ENCODE measurements at places on chromosomes 1 and 21.

- no peak for DNase-seq
Observed at GRCh38 chr1:240344918-240345317, 253.2 kb downstream of the FMN2 start.

DNA sequence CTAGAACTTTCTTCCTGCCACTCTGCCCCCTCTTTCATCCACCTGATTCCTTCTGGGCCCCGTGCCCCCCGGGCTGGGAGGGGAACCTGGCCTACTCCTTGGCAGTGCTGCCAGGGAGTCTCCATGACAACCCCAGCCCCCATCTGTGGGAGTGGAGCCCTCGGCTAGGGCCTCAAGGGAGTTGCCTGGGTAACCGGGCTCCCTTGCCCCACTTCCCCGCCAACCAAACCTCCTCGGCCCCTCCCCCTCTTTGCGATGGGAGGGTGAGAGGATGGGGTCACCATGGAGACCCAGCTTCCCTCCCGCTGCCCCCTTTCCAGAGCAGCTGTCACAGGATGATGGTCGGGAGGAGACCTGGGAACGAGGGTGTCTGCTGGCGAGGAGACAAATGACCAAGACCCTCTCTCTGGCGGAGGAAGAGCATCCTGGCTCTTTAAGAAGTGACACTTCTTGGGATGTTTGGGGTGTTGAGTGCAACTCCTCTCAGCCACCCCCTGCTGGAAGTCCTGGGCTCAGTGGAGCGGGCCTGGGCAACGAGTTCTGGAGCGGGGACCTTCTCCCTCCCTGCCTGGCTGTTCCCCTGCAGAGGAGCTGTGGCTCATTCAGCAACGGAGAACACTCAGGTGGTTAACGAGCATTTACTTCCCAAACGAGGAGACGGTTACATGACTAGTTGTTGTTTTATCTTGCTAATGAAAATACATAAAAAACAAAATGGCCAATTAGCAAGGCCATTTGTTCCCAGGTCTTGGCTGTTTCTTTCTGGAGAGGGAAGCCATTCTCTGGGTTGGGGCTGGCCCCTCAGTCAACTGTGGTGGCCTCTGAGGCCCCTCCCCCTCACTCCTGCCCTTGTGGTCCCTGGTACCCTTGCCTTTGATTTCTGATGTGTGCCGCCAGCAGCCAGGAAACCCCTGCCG is 82.8 kb downstream of the UBIAD1 start:
- DNase-seq, result no peak

DNA sequence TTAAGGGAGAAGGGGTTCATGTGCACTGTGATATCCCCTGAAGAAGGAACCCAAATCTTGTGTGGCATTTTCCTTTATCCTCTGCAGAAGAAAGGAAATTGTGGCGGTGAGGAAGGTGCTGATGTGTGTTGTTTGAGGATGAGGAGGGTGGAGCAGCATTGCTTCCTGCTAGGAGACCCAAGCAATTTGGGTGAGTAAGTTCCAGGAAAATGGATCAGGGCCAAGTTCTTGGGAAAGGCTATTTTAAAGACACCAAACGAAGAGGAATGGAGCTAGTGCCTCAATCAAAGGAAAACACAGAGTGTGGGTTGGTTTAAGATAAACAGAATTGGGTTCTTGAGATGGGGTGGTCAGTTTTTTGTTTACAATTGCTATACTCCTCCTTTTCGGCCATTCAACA is 86.7 kb upstream of the MARK1 start:
- DNase-seq, result no peak

- no peak for DNase-seq
Observed at GRCh38 chr21:45747233-45747766, 103.8 kb downstream of the PCBP3 start.

- DNase-seq, result peak; percentile 60
Observed at GRCh38 chr1:112358798-112359408, 37.1 kb upstream of the CTTNBP2NL start.

DNA sequence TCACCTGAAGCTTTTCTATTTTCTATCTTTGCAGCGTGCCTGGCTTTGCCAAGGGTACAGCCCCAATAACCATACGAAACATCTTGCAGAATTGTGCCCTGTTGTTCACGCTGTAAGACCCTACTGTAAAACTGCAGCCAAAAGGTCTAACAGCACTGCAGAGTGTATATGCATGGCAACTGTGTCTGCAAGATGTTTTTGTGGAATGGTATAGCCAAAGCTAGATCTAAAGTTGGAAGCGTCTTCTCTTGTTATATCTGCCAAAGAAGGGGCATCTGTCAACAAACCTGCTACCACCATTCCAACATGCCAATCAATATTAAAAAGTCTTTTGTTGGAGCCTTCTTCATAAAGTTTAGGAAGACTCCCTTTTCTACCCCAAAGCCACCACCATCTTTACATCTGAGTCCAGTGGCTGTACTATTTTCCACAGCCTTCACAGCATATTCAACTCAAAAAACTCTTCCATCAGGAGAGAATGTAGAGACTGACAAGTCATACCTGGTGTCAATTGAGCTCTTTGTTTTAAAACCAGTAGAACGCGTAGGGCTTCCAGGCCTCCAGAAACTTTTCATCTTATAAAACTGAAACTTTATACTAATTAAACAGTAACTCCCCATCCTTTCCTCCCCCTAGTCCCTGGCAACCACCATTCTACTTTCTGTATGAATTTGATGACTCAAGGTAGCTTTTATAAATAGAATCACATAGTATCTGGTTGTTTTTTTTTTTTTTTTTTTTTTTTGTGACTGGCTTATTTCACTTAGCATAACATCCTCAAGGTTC is 40.0 kb downstream of the ZSCAN20 start:
- no peak for DNase-seq

GRCh38 chr1:212641956-212642355 is 33.4 kb downstream of the ATF3 start:
- DNase-seq, result no peak

DNA sequence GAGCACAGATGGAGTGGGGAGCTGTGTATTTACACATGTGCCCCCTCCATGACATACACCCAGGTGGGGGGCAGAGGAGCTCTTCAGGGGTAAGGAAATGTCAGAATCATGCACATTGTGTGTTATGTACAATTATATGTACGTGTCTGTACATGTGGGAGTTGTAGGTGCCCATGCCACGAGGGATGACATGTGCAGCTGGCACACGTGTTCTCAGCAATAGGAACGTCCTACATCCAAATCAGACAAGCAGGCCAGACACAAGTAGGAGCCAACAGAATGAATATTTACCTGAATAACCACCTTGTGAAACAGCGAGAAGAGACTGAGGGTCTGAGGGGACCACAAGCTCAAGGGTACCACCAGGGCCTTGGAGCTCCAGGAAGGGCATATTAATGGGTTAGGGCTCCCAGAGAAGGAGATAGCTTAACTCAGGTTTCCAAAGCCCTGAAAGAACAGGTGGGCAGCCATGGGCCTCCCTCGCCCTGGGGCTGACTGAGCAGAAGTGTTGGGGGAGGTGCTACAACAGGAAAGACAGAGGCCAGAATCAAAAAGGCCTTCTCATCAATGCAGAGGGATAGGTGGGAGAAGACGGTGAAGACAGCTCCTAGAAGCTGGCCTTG is 3.2 kb downstream of the COL16A1 start:
- no peak for DNase-seq

DNA sequence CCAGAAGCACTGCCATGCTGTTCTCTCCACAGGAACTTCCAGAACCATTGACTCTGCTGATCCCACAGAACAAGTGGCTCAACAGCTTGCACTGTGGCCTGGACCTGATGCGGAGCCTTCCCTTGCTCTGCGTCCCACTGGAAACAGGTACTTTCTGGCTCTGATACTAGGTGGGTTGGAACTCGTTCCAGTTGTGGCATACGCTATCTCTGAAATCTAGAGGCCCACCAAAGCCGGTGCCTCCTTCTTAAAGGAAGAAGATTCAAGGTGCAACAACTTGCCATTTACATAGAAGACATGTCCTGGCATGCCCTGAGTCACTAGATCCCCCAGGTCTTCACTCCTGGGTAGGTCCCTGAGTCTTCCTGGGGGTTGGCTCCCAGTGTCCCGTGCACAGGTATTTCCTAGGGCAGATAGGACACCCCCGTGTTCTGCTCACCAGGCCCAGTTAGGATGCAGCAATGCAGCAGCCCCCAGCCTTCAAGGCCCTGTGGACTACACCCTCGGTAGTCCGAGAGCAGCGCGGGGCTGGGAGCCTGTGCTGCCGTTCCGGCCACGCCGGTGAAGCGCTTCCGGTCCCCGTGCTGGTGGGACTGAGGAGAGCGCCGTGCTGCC is 10.8 kb upstream of the PCBP3 start:
- DNase-seq, result no peak

DNA sequence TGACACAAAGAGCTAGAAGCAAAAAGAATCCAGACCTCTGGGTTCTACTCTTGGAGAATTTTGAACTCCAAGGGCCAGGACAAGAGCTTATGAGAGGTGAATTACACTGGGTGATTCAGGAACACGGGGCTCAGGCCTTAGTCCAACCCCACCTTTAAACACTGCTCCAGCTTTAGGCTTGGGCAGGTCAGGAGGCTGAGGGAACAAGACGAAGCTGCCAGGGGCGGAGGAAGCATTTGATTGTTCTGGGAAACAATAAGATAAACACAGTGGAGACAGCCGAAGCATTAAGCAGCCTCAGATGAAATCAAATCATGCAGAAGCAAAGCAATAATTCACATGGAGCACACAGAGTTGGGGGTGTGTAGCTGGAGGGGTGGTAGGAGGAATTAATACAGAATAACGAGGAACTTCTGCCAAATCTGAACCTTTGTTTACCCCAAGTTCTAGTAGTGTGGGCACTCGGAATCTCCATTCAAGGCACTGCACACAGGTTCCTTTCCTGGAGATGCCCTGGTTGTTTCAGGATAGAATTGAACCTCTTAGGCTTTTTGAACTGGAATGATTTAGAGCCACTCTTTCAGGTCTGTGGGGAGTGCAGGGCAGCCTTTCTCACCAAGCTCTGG is 93.2 kb downstream of the PLXNA2 start:
- DNase-seq, result no peak

- no peak for DNase-seq
Observed at GRCh38 chr1:223886516-223886921, 40.8 kb upstream of the TP53BP2 start.

DNA sequence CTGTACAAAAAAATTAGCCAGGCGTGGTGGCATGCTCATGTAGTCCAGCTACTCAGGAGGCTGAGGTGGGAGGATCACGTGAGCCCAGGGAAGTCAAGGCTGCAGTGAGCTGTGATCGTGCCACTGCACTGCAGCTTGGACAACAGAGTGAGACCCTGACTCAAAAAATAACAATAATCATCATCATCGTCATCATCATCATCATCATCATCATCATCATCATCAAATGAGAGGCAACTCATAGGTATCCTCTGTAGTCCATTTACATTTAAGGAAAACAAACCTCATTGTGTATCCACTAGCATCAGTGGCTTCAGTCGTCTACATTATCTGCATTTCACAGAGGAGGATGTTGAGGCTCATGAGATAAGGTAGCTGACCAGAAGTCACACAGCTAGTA is 68.8 kb upstream of the SELENON start:
- no peak for DNase-seq

DNA sequence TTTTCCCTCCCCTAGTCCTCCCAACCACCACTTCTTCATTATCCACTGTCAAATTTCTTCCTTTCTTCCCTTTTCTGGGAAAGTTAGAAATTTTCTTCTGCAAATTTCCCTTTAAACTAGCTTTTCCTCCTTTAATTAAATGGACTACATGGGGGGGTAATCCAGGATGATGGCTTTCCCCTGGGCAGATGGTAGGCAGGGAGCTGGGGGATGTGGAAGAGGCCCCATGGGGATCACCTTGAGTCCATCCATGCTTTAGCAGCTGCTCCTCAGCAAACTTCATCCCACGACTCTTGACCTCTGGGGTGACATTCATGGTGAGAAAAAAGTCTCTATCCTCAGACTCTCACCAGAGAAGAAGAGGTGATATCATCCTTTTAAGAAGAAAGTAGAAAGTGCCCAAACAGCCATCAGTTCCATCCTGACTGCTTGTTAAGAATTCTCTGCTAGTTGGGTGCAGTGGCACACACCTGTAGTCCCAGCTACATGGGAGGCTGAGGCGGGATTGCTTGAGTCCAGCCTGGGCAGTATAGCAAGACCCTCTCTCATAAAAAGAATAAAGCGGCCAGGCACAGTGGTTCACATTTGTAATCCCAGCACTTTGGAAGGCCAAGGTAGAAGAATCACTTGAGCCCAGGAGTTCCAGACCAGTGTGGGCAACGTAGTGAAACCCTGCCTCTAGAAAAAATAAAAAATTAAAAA is 2.4 kb downstream of the GPATCH4 start:
- DNase-seq, result no peak

- no peak for DNase-seq
Observed at GRCh38 chr1:6260961-6261614, at the start of gene GPR153. GPR153 (minus strand) TSS chr1:6261098; CDS start chr1:6254905, 6,193 bp downstream.

DNA sequence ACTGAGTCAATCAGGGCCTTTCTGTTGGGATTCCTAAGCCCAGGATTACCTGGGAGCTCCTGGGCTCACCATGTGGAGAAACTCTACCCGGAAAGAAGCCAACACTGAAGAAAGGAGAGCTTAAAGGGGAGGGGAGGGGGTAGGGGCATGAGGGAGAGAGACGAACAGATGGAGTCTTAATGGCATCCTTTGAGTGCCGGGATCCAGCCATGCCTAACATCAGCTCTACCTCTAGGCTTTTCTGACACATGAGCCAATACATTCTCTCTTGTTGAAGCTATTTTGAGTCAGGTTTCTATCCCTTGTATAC is 75.0 kb downstream of the NPHP4 start:
- no peak for DNase-seq

DNA sequence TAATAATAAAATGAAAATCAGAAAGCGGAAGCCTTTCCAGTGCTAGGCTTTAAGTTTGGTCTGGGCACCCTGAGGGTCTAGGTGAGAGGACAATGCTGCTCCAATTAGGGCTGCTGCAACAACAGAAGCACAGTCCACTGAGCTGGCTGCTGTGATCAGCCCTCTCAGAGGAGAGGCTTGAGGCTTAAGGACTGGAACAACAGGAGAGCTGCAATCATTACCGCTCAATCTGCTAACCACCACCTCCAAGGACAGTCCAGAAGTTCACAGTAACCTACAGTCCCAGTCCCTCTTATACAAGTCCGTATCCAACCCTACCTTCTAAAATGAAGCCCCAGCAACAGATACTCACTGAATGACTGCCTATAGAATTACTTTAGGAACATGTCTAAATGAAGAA is 62.1 kb downstream of the USP24 start:
- no peak for DNase-seq

DNA sequence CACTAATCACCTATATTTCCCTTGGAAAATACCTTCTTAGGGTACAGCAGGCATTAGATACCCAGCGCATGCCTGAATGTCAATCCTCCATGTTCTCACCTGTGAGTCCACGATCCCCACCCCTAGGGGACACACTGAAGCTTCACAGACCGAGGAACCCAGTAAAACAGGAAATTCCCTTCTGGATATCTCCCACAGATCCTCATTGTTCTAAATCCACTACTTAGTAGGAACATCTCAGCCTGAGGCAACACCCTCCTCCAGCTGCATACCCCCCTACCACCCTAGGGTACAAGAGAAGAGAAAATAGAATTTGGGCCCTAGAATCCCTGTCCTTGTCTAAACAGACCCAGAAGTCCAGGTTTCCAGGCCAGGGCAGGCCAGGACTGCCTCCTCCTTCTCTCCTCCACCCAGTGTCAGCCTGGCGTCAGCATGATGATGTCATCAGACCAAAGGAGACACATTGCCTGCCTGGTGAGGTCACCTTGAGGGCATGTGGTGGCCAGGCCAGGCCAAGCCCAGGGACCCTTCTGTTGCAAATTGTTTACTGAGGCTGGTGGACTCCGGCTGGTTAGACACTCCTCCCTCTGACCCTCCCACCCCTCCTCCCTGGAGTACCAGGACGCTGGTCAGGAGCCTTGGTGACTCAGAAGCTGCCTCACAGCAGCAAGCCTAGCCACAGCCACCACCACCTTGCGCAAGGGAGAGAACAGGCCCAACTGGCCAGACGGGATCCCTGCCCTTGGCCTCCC is 6.2 kb downstream of the NECTIN4 start:
- DNase-seq, result peak; percentile 92
